ENCODE measurements at places on chromosomes 12 and 14.

DNA sequence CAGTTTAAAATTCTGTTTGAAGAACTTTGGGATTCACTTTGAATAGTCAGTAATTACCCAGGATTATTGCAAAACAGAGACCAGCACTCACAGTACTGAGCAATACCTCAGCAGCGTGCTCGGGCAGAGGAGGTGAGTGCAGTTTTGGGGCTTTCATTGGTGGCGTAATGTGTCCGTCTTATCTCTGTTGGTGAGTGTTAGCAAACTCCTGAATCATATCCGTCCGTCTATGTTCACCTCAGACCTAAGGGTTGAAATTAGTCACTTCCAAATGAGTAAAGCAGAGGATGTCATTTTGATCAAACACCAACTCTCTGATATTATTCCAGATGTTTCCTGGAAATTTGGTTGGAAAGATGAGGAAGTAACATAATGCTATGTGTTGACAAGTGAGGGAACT lies 82.8 kb downstream of the BORCS5 start:
- no peak for DNase-seq

- no peak for DNase-seq
Measured at GRCh38 chr12:23399402-23399933, 550.0 kb downstream of the SOX5 start.

- no peak for DNase-seq
Measured at GRCh38 chr14:103056322-103057027, 874 bp downstream of the CDC42BPB start.

- no peak for DNase-seq
Measured at GRCh38 chr14:22907429-22907828, 11.5 kb downstream of the RBM23 start.

GRCh38 chr12:75932241-75932640 lies 99.3 kb downstream of the PHLDA1 start:
- no peak for DNase-seq

DNA sequence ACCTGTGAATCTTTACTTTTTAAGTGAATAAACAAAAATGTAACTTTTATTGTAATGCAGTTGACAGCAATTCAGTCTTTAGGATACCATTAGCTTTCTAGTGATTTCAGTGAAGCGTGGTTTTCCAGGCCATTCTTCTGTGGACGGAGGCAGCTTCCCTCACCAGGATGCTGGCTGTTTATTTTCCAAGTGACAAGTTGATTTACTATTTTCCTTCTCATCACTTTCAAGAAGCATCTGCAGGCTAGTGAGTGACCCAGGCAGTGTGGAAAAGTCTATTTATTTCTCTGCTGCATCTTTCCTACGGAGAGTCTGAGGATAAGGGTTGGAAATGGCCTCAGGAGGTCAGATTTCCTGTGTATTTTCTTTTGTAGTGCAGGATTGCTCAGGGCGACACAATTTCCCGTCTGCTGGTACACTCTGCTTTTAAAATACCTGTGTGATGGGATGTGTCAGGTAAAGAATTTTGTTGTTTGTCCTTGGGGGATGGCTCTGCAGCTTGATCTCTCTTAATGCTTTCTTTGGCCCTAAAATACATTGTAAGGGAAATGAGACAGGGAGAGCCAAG lies 467.8 kb downstream of the NRXN3 start:
- DNase-seq: no peak

- no peak for DNase-seq
Measured at GRCh38 chr14:102262929-102263462, 42.0 kb downstream of the MOK start.

- DNase-seq: no peak
Measured at GRCh38 chr14:45698462-45699134, 445.6 kb upstream of the MIS18BP1 start.

GRCh38 chr14:41062826-41063225 lies 543.9 kb upstream of the LRFN5 start:
- no peak for DNase-seq

DNA sequence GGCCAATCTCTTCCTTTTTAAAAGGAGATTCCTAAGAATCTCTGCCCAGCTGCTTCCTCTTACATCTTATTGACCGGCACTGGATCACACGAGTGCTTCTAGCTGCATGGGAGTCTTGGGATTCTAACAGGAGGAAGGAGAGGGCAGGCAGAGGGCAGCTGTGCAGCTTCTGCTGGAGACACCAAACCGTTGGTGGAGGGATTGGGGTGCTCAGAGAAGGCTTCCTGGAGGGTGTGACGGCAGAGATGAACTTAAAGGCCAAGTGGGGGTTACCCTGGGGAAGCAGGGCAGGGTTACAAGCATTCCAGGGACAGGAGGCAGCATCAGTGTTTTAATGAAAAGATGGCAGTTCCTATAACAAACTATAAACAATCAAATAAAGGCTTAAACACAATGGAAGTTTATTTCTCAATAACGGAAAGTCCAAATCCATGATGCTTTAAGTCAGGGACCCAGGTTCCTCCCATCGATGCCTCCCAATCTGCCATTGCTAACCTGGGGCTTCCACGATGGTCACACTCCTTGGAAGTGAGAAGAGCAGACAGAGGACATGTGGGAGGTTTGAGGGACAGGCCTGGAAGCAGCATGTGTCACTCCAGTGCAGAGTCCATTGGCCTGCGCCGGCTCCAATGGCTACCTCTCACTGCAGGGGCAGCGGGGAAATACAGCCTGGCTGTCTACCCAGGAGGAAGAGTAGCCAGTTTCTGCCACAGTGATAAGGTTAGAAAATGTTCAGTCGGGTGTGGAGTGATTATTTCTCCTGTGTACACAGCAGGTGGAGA lies 53.1 kb upstream of the DDX11 start:
- peak; percentile 80 for DNase-seq

DNA sequence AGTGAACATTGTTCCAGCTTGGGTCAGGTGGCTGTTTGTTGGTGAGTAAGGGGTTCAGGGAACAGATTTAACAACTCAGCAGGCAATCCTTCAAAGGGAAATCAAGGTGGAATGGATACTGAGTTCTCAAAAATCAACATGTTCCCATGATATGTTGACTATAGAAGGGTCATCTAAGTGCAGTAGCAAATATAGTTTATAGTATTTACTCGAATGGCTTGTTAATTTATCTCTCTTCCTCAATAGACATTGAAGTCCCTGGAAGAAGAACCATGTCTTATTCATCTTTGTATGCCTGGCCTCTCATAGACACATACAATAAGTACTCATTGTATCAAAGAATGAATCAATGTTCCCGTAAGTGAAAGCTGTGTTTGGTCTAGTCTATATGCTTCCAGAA lies 24.5 kb upstream of the DUSP6 start:
- DNase-seq: no peak

- no peak for DNase-seq
Measured at GRCh38 chr14:50109342-50109741, 7.0 kb downstream of the VCPKMT start.

DNA sequence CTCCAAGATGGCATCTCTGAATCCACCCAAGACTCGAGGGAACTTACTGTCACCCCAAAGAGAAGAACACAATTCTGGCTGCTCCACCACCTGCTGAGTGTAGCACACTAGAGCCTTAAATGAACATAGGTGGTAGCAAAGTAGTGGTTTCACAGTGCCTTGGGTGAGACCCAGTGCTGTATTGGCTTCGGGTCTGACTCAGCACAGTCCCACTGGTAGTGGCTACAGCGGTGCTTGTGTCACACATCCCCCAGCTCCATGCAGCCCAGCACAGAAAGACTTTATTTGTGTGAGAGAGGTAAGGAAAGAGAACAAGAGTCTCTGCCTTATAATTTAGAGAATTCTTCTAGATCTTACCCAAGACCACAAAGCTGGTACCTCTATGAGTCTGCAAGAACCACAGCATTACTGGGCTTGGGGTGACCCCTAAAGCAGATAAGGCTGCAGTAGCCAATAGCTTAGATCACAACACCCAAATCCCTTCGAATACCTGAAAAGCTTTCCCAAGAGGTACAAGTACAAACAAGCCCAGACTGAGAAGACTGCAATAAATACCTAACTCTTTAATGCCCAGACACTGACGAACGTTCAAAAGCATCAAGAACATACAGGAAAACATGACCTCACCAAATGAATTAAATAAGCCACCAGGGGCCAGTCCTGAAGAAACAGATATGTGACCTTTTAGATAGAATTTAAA lies 83.3 kb upstream of the SLC38A4 start:
- DNase-seq: no peak

- no peak for DNase-seq
Measured at GRCh38 chr12:42284157-42284556, 41.7 kb downstream of the ZCRB1 start.

GRCh38 chr12:27105746-27106536 lies 23.6 kb upstream of the C12orf71 start:
- DNase-seq: no peak

- peak; percentile 42 for DNase-seq
Measured at GRCh38 chr12:5554711-5555110, 122.8 kb downstream of the NTF3 start.

DNA sequence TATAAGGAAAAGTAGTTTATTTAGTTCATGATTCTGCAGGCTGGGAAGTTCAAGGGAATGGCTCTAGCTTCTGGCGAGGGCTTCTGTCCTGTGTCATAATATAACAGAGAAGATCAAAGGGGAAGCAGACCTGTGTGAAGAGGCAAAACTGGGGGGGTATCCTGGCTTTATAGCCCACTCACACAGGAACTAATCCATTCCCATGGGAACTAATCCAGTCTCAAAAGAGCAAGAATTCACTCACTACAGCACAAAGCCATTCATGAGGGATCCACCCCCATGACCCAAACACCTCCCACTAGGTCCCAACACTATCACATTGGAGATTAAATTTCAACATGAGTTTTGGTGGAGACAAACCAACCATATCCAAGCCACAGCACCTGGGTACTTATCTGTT lies 6.9 kb downstream of the ALDH6A1 start:
- DNase-seq: no peak

Data from vagina (tissue), 2 donors.